ENCODE measurements at places on chromosomes 2 and 18.

DNA sequence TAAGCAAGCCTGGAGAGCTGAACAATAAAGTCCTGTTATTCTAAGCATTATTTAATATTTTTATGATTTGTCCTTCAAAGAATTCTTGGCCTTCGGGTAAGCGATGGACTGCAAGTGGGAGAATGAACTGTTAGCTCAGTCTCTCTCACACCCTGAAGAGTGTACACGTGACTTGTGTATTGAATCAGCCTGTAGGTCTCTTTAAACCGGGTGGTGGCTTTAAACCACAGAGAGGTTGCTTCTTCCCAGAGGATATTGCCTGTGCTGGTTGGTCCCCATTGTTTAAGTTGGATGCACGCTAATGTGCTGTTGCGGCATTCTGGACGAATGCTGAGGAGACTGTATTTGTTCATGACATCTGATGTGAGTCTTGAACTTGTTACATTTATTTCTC, 183.3 kb downstream of the LTBP1 start:
- no peak for DNase-seq

DNA sequence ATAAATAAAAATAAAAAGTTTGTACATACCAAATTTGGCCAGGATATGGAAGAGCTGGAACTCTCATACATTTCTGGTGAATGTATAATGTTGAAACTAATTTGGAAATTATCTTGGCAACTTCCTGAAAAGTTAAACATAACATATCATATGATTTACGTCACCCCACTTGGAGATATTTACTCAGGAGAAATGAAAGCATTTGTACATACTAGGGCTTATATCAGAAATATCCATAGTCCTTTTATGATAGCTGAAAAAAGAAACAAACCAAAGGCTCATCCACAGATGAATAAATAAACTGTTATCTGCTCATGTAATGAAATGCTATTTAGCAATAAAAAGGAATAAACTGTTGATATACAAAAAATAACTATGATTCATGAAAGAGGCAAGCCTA, 318.2 kb upstream of the NRXN1 start:
- DNase-seq = no peak

DNA sequence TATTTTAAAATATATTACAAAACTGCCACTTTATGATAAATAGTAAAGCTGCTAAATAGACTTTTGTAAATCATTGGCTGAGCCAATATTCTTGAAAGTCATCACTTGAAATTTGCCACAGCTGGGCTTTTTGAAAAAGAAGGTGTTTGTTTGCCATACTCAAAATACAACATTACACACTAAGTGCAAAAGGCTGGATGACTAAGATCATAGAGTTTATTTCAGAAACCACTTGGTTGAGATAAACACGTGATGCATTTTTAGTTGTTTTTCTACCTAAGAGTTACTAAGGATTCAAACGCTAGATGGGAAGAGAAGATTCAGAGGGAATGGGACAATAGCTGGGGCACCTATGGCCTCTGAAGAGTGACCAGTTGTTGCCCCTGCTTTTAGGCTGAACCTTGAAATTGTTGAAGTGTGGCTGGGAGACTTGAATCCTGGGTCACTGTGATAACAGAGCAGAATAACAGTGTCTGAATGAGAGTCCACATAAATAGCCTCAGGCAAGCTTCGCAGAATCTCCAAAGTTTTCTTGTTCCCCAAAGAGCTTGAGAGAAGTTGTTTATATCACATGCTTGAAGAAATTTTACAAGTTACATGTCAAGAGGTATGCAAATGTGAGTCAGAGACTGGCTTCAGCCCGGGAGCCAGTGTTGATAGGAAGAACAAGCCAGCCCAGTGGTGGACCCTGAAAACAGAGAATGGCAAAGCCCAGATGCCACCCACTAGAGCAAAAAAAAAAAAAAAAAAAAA, 409.8 kb downstream of the GPD2 start:
- DNase-seq = no peak

- no peak for DNase-seq
Observed at GRCh38 chr18:50461251-50461650, 86.4 kb downstream of the SKA1 start.

- no peak for DNase-seq
Observed at GRCh38 chr2:232839411-232840079, 30.5 kb upstream of the SNORC start.

DNA sequence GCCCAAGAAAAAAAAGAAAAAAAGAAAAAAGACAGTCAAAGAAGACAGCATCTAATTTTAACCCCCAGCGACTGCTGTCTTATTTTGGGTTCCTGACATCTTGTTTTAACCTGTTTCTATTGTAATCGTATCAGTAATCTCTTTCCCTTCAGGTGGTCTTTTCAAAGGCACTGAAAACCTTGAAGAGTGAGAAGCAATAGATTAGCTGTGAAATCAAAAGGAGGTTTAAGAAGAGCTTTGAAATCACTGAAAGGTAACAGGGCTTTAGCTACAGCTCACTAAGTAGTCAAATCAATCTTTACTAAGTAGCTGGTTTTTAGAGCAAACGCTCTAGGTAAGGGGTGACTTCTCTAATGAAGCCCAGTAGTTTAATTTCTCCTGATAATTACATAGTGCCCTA, 5.4 kb upstream of the TANC1 start:
- no peak for DNase-seq
